Gastrocnemius medialis (tissue), 4 donors: ENCODE measurements at places on chromosomes 2 and 18. TPM values are rescaled to one million over a fixed set of nuclear protein-coding genes. Genes with fewer than 3 reads are reported as not detected.

DNA sequence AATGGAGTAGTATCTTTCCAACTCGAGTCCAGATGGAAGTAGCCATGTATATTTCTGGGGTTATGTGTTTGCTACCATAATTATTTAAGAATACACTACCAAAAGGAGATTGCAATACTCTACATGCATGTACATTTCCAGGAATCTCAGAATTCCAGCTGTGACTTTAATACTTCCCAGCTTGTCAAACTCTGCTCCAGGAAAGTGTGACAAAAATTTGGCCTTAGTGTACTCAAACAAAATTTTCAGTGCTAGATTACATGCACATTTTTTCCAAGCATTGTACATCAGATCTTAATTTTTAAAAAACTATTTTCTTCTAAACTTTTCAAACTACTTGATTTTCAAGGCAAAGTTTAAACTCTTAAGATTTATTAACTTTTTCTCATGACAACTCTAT is 1791.6 kb downstream of the SUCLG1 start:
- DNase-seq: no peak
- H3K27me3 ChIP-seq: no peaks in the 10 kb centered on the region

DNA sequence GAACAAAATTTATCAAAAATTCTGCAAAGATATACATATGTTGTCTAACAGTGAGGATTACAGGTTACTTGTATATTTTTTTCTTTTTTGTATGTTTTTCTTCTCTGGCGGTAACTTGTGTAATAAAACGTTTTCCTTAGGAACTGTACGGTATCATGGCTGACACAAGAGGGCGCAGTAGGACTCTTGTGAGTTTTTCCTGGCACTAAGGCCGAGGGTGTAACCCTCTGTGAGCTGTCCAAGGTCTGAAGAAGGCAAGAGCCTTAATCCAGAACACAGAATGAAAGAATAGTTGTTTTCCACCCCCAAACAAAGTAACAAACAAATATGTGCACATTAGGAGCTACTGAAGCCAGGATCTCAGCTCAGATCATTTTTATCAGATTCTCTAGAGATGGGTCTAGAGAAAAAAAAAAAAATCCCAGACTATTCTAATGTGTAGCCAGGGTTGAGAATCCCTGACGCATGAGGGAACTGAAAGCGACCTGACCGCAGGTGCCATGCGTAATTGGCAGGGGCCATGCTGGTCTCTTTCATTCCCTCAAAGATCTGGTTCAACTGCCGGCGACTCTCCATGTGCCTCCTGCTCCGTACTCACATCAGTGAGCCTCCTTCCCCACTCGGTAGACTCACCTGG is 27.0 kb downstream of the TMEM200C start:
- H3K4me3 ChIP-seq: no peak overlapping the region
- peak; percentile 22 for DNase-seq
- no peak overlapping the region for H3K27ac ChIP-seq
- no peaks in the 10 kb centered on the region for H3K4me1 ChIP-seq
- no peaks in the 10 kb centered on the region for H3K27me3 ChIP-seq
- no peaks in the 10 kb centered on the region for H3K36me3 ChIP-seq

DNA sequence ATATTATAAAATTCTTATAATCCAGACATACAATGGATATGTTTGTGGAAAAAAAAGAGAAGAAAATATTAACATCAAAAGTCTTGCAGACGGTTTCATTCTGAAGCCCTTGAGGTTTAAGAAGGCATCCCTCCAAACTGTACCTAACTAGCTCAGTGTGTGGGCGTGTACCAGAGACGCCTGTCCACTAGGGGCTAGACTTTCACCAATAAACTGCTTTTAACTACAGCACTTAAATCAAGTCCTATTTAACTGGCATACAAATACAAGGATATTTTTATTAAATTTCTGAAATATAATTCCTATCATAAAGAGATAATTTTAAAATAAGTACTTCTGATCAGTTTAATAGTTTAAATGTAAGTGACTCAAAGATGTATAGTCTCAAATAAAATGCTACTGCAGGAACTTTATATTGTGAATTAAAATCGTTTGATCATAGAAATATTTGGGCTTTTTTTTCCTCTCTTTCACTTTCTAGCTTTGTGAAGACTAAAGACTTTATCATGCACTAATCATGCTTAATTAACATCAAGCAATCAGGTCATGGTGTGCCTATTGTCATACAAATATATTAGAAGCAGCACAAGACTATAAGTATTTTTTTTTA is 437.7 kb downstream of the SATB2 start:
- no peaks in the 10 kb centered on the region for H3K27me3 ChIP-seq
- H3K4me1 ChIP-seq: no peaks in the 10 kb centered on the region
- no peak overlapping the region for H3K4me3 ChIP-seq
- H3K27ac ChIP-seq: no peak overlapping the region
- no peak for DNase-seq

DNA sequence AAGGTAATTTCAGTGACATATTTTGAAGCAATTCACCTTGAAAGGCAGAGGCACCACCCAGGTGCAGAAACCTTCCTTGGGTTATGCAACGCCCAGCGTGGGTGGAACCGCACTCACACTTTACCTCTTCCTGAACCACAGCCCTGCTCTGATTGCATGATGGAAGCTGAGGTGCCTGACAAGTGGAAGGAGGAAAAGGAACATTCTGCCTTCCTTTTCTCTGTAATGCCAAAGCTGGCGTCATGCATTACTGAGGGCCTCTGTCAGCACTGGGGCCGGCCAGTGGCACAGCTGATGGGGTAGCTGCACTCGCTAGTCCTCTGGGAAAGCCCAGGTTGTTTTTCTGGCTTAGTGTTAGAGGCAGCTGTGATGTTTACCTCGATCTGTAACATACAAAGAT is 266.5 kb downstream of the NEDD4L start:
- no peaks in the 10 kb centered on the region for H3K27me3 ChIP-seq
- peak; percentile 82 for DNase-seq
- H3K4me3 ChIP-seq: no peak overlapping the region
- H3K36me3 ChIP-seq: no peaks in the 10 kb centered on the region
- peaks cover 78% of the 10 kb centered on the region for H3K4me1 ChIP-seq

DNA sequence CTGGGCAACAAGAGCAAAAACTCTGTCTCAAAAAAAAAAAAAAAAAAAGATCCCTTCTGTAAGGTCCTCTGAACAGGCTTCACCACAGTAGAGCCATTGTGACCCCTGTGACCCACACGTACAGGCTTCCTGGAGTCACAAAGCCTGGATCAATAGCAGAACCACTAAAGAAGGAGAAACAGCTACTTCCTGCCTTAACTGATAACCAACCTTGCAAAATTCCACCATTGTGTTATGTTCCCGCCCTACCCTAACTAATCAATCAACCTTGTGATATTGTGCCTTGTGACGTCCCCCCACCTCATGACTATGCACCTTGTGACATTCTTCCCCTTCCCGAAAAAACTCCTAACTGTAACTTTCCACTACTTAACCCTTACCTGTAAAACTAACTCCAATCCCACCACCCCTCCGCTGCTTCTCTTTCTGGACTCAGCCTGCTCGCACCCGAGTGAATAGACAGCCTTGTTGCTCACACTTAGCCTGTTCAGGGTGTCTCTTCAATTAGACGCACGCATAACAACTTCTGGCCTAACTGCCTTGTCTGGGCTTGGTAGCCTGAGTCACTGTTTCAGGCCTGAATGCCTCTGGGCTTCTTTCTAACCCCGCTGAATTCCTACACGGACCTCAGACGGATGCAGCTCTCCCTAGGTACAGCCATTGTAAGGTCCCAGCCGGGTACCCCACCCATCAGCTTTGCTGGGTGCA is 13.9 kb downstream of the SCYGR8 start:
- H3K4me3 ChIP-seq: no peak overlapping the region
- no peaks in the 10 kb centered on the region for H3K27me3 ChIP-seq
- H3K4me1 ChIP-seq: no peaks in the 10 kb centered on the region
- H3K36me3 ChIP-seq: no peaks in the 10 kb centered on the region
- no peak overlapping the region for H3K27ac ChIP-seq
- DNase-seq: no peak

DNA sequence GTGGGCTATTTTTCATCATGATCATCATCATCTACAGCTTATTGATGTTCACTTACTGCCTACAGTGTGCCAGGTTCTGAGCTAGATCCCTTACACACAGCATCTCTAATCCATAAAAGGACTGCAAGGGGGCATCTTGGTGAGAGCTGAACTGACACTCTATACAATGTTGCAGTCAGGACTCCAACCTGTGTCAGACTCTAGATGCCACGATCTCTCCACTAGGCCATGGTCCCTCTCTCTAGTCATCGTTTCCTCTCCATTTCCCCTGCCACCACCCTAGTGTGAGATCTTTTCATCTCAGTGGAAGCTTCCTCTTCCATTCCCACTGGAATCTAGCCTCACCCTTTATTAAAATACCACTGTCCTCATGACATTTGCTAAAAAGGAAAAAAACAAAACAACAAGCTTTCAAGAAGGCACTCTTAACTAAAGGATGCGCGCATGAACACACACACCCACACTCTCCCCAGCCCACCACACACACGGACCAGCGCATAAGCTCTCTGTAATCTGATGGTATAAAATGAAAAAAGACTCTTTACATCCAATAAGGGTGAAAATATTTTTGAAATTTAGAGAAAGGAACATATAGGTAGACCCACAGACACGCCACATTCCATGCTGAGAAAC is 93.4 kb upstream of the THOC1 start:
- DNase-seq: no peak
- no peaks in the 10 kb centered on the region for H3K4me1 ChIP-seq
- H3K36me3 ChIP-seq: no peaks in the 10 kb centered on the region
- no peak overlapping the region for H3K27ac ChIP-seq

DNA sequence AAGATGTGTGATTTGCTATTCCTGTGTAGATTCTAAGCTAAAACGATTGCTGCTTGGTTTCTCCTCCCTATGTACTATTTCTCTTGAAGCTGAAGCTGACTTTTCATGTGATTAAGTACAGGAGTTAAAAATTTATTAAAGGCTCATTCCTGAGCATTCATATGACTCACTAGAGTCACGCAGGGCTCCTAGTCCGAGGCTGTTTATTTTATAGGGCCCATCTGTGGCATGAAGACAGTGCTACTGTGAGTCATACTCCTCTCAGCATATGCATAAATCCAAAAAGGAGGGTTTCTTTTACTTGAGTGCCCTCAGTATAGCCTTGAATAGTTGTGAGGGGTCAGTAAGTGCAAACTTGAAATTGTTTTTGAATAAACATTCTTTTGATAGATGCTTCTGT is 378.8 kb downstream of the PTPRM start:
- no peak for DNase-seq
- H3K4me3 ChIP-seq: no peak overlapping the region
- H3K27me3 ChIP-seq: no peaks in the 10 kb centered on the region
- no peak overlapping the region for H3K27ac ChIP-seq
- H3K4me1 ChIP-seq: peaks cover 13% of the 10 kb centered on the region
- H3K36me3 ChIP-seq: peaks cover 8% of the 10 kb centered on the region

- H3K4me1 ChIP-seq: no peaks in the 10 kb centered on the region
- no peak for DNase-seq
- no peaks in the 10 kb centered on the region for H3K27me3 ChIP-seq
- H3K36me3 ChIP-seq: no peaks in the 10 kb centered on the region
- H3K27ac ChIP-seq: no peak overlapping the region
Observed at GRCh38 chr2:154187948-154188347, 316.2 kb downstream of the GALNT13 start.

GRCh38 chr18:43161528-43161927 is 46.0 kb upstream of the RIT2 start:
- no peaks in the 10 kb centered on the region for H3K36me3 ChIP-seq
- H3K4me3 ChIP-seq: no peak overlapping the region
- DNase-seq: no peak
- no peak overlapping the region for H3K27ac ChIP-seq
- no peaks in the 10 kb centered on the region for H3K4me1 ChIP-seq

- H3K27me3 ChIP-seq: no peaks in the 10 kb centered on the region
- no peak for DNase-seq
- H3K4me3 ChIP-seq: no peak overlapping the region
- H3K27ac ChIP-seq: no peak overlapping the region
- H3K36me3 ChIP-seq: no peaks in the 10 kb centered on the region
Observed at GRCh38 chr18:79544386-79544963, 135.1 kb upstream of the CTDP1 start.

GRCh38 chr2:183248866-183249567 is 124.8 kb downstream of the NUP35 start:
- DNase-seq: no peak
- no peaks in the 10 kb centered on the region for H3K36me3 ChIP-seq
- no peaks in the 10 kb centered on the region for H3K4me1 ChIP-seq

GRCh38 chr2:27916293-27916995 is 25.9 kb downstream of the BABAM2 start:
- no peaks in the 10 kb centered on the region for H3K27me3 ChIP-seq
- H3K4me1 ChIP-seq: peaks cover 75% of the 10 kb centered on the region
- DNase-seq: no peak

- H3K36me3 ChIP-seq: no peaks in the 10 kb centered on the region
- H3K4me3 ChIP-seq: no peak overlapping the region
- H3K27me3 ChIP-seq: no peaks in the 10 kb centered on the region
- H3K4me1 ChIP-seq: no peaks in the 10 kb centered on the region
- DNase-seq: no peak
Observed at GRCh38 chr2:144586476-144586875, 66.6 kb upstream of the ZEB2 start.

GRCh38 chr2:195477996-195478382 is 179.0 kb upstream of the SLC39A10 start:
- no peak for DNase-seq
- no peaks in the 10 kb centered on the region for H3K27me3 ChIP-seq
- no peaks in the 10 kb centered on the region for H3K36me3 ChIP-seq

- DNase-seq: no peak
- H3K27ac ChIP-seq: no peak overlapping the region
- no peaks in the 10 kb centered on the region for H3K36me3 ChIP-seq
- H3K4me3 ChIP-seq: no peak overlapping the region
Observed at GRCh38 chr2:134320930-134321329, 67.1 kb downstream of the MGAT5 start.

GRCh38 chr2:105540642-105541041 is 141.8 kb upstream of the FHL2 start:
- H3K36me3 ChIP-seq: no peaks in the 10 kb centered on the region
- no peaks in the 10 kb centered on the region for H3K4me1 ChIP-seq
- no peak for DNase-seq
- no peak overlapping the region for H3K4me3 ChIP-seq
- no peaks in the 10 kb centered on the region for H3K27me3 ChIP-seq
- no peak overlapping the region for H3K27ac ChIP-seq

GRCh38 chr2:63058921-63059792 is 8.5 kb downstream of the OTX1 start:
- peaks cover 100% of the 10 kb centered on the region for H3K27me3 ChIP-seq
- no peak for DNase-seq
- H3K27ac ChIP-seq: no peak overlapping the region
- no peak overlapping the region for H3K4me3 ChIP-seq

GRCh38 chr2:45396671-45397070 is 214.4 kb downstream of the SRBD1 start:
- H3K36me3 ChIP-seq: no peaks in the 10 kb centered on the region
- H3K27ac ChIP-seq: no peak overlapping the region
- H3K4me1 ChIP-seq: no peaks in the 10 kb centered on the region
- H3K27me3 ChIP-seq: no peaks in the 10 kb centered on the region
- no peak overlapping the region for H3K4me3 ChIP-seq
- DNase-seq: no peak

CHN1 gene
- 0.66 TPM for total RNA-seq

ACKR3 gene
- 21.2 TPM for total RNA-seq

QPCT gene
- total RNA-seq: 1.5 TPM

PPP1R1C gene
- total RNA-seq: not detected

TET3 gene
- total RNA-seq: 2.1 TPM

OTOF gene
- total RNA-seq: 0.46 TPM

LYG1 gene
- not detected for total RNA-seq

GATA6 gene
- 0.34 TPM for total RNA-seq

ROCK1 gene
- 15.7 TPM for total RNA-seq

TSPYL6 gene
- not detected for total RNA-seq
